MV-4-11 (cell line): ENCODE measurements at places on chromosomes 7 and 10.

- DNase-seq, result peak; percentile 88
Measured at GRCh38 chr10:97543025-97543546, 29.5 kb upstream of the ANKRD2 start.

DNA sequence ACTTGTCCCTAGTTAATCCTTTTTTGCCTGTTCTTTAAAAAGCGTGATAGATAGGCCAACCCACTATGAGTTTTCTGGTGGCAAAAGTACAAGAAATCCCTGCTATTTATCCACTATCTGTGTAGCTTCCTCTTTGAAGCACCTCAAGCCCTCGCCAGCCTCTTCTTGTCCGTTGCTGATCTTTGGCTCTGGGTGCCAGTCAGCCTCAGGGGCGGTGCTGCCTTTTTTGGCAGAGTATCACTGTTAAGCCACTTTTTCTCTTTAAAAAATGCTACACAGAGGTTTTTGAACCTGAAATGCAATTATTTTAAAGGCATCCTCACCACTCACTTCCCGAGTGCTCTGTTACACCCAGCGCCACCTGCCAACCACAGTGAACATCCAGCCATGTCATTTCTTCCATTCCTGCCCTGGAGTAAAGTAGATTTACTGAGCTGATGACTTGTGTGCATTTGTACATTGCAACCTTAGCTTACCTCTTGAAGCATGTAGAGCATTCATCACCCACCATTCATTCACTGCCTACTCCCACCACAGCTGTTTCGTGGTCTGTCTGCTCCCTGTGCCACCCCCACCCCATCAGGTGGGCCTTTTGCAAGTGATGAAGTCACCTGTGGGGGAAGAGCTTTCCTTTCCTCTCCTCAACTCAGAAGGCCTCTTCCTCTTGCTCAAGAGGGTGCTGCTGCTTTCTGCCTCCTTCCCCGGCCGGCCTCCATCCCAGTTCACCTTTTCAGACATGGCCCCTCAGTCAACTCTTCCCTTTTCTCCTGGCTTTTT lies 414.2 kb upstream of the GALNT17 start:
- no peak for DNase-seq

DNA sequence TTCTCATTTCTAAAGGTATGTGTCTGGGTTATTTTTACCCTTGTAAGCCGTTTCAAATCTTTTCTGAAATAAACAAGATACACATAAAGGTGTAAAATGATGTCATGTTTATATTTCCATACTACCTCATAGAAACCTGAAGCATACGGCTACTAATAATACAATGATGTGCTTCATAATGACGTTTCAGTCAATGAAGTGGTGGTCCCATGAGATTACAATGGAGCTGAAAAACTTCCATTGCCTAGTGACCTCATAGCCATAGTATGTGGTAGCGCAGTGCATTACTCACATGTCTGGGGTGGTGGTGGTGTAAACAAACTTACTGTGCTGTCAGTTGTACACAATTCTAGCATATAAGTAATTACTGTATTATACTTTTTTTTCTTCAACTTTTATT lies 24.9 kb downstream of the EPDR1 start:
- DNase-seq, result no peak

DNA sequence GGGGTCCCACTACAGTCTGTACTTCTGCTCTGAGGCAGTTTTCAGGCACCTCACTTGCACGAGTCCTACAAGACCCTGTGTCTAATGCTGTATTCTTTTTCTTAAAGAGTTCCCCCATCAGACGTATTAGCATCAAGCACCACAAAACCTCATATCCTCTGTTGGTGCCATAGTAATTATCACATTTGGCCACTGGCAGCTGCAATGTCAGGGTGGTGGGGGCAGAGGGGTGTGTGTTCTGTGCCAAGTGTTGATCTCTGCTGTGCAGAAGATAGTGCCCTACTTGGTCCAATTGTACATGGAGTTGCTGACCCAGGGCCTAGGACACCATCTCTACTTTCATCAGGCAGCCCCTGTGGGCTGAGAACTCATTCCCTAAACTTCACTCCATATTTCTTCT lies 20.0 kb upstream of the JAZF1 start:
- no peak for DNase-seq

DNA sequence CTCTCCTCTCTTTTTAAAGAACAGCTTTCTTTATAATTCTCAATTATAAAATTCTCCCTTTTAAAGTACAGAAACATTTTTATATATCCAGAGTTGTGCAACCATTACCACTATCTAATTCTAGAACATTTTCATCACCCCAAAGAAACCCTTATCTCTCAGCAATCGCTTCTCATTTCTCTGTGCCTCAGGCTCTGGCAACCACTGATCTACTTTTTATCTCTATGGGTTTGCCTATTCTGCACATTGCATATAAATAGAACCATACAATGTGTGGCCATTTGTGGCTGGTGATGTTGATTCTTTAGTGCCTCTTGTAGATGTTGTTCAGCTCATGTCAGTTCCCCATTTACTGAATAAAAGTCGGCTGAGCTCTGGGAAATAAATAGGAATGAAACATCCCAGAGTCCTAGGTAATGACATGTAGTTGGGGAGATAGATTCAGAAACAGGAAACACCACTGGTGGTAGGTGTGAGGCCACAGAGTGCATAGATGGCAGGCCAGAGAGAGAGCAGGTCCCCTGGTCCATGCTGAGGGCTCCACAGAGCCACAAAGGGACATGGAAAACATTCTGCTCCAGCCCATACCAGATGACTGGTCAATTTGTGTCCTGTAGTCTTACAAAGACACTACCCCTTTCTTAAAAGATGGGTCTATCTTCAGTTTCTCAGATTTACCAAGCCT lies 126.5 kb downstream of the PLPP4 start:
- no peak for DNase-seq

GRCh38 chr7:115097175-115097671 lies 175.3 kb downstream of the MDFIC start:
- DNase-seq, result no peak

- peak; percentile 60 for DNase-seq
Measured at GRCh38 chr10:50362547-50363125, 111.3 kb upstream of the ASAH2 start.

DNA sequence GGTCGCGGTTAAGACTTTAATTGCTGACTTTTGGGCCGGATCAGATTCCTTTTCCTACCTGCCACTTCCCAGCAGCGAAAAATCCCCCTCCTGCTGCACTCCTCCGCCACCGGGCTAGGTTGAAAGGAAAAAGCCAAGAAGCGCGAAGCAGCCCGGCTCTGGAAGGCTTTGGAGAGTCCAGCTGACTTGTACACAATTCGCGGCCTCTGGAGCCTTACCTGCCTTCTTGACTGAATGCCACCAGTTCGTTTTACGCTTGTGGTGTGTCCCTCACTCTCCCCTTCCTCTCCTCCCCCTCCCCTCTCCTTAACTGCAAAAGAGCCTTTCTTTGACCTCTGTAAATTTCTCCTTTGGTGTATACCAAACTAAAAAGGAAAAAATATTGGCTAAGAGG lies 2.7 kb upstream of the FEZF1 start:
- no peak for DNase-seq

- peak; percentile 65 for DNase-seq
Measured at GRCh38 chr10:88932539-88933256, 19.9 kb downstream of the ACTA2 start.

- no peak for DNase-seq
Measured at GRCh38 chr10:22774102-22774501, 59.7 kb upstream of the PIP4K2A start.

DNA sequence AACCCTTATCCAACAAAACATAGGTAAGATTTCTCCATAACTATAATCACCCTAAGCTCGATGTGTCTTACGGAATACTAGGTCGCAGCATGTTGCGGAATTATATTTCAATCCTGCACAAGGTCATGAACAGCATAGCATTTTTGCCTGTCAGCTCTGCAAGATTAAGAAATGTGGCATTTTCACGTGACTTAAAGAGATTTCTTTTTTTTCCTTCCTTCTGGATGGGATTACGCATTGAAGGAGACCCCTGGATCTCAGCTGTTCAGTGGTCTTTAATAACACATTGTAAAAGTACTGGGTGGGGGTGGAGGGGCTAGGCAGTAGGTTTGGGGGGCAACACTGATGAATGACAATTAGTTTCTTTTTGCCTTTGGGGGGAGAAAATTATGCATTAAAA lies 106.7 kb downstream of the CUBN start:
- peak; percentile 51 for DNase-seq

DNA sequence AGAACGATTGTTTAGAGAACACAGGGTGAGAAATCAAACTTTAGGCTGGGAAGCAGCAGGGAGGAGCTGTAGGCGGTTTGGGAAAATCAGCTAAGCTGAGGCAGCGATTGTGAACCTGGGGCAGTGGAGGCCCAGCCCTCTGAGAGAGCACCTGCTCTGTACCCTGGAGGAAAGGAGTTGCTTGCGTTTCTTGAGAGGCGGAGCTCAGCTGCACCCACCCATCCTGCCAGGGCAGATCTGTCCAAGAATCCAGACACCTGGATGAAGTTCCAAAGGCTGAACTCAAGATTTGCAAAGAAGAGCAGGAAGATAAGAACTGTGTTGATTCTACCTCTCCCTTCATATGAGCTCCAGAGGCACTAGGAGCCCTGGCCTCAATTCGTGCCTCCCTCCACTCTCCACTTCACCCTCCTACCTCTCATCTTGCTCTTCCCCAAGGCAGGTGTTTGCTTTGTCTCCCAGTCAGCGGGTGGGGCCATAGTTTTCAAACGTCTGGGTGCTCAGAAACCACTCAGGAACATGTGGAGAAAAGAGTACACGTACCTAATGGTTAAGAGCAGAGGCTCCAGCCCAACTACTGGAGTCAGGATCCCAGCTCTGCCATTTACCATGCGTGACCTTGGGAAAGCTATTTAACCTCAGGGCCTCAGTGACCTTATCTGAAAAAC lies 21.5 kb upstream of the TMEM213 start:
- DNase-seq, result no peak

DNA sequence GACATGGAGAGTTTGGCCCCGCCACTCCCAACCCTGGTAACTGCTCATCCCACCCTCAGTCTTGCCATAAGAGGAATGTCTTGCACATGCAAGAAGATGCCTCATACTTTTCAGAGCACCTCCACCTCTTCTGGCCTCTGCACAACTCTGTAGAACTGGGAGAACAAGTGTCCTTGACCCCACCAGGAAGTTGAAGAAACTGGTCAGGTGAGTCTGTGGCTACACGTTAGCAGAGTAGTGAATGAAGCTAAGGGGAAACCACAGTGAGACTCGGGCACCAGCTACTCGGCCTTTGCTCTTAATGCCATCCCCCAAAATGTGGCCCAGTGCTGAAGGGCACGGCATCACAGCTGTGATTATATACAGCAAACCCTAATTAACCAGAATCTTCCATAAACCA lies 110.1 kb downstream of the ARID5B start:
- no peak for DNase-seq

DNA sequence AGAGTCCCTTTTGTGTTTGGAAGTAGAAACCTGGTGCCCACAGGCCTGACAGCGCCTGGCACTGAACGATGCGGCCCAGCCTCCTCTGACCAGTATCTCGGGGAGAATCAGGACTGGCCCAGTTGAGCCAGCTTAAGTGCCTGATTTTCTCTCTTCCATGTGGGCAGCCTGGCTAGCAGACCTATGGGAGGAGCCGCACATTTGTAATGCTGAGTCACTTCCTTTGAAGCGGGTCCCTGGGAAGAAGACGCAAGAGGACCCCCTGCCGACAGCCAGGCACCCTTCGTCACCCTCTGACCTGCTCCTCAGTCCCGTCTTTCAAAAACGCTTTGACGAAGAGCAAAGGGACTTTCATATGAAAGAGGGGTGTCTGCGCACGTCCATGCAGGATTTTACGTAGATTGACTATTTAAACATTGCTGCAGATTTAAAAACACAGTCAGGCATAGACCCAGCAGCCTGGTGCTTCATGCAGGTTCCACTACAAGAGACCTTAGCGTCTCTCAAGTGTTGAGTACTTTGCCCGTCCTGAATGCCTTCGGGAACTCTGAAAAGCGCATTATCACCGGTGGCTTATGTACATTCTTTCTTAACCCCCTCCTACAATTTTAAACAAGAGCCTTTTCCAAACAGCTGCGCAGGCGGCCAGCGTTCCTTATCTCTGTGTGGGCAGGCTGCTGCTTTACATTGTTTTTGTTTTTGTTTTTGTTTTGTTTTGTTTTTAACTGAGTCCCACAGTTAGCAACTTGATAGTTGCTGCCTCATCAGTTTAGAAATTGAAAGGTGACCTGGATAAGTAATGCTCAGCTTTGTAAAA lies 36.5 kb upstream of the AP5Z1 start:
- peak; percentile 75 for DNase-seq

DNA sequence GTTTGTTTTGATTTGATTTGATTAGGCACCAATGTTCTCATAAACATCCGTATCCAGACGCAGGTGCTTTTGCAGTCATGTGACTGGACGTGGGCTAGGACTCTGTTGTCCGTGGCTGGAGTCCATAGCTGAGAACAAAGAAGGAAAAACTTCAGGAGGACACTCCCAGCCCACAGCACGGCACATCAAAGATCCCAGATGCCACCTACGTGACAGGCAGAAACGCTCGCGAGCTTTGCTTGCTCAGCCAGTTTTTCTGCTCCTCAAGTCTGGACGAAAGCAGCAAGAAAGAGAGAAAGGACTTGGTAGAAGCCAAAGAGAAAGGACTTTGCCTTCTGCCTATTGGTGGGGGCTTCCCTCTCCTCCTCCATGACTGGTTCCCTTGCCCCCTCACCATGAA lies 6.9 kb upstream of the ZKSCAN1 start:
- DNase-seq, result no peak

GRCh38 chr7:78189762-78190161 lies 391.2 kb downstream of the PHTF2 start:
- DNase-seq, result no peak

GRCh38 chr10:93465806-93466675 lies 16.1 kb downstream of the MYOF start:
- DNase-seq, result no peak

- no peak for DNase-seq
Measured at GRCh38 chr10:52574697-52575096, 197.9 kb downstream of the MBL2 start.

- DNase-seq, result no peak
Measured at GRCh38 chr10:75499556-75500160, 68.2 kb downstream of the LRMDA start.

DNA sequence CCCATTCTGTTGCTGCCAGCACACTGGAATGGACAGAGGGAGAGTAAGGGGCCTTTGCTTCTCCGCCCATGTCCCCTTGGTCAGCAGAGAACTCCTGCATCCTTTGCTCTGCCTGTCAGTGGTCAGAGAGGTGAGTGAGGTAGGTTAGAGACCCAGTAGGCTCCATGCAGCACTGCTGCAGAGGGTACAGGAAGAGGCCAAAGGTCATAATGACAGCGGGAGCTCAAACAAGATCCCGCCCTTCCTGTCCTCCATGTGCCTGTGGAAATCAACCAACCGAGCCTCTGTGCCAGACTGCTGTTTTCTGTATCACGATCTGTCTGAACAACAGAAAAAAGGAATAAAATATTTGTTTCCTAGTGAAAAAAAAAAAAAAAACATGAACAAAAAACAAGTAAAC lies 81.4 kb downstream of the ZNF33B start:
- DNase-seq, result no peak

- no peak for DNase-seq
Measured at GRCh38 chr7:149761307-149761706, 12.1 kb downstream of the ZNF467 start.

DNA sequence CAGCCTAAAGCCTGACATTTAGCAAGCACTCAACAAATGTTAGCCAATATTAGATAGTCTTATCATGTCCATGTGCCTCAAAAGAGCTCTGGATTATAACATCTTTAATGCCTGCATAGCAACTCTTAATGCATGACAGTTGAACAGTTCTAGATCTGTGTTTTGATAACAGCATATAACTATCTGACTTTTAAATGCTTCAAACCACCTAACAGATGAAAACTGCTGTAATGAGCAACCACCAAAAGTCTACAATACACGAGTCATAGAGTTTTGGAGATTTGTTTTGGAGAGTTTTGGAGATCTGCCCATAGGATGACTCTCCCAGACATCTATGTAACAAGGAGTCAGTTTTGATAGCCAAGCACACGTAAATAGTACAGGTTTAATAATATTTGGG lies 227.3 kb downstream of the TWIST1 start:
- DNase-seq, result no peak
